Activated CD4-positive, alpha-beta T cell treated with anti-CD3 and anti-CD28 coated beads, Interleukin-2, amount 10 ng/mL, durations not matched to agents 24 days and 14 days (primary cell): ENCODE measurements at places on chromosomes 7 and 10. TPM values are rescaled to one million over a fixed set of nuclear protein-coding genes. Genes with fewer than 3 reads are reported as not detected.

DNA sequence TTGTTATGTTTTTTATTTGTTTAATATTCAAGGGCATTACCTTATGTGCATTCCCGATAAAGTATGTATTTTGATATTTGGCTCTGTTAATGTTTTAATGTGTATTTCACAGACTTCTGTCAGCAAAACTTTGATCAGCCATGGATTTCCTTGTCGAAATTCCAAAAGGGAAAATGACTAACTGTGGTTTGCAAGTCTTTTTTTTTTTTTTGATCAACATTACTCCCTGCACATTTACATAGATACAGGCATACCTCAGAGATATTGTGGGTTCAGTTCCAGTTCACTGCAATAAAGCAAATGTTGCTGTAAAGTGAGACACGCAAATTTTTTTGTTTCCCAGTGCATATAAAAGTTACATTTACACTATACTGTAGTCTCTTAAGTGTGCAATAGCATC, 351.9 kb downstream of the CXCL12 start:
- peaks cover 10% of the 10 kb centered on the region for H3K27me3 ChIP-seq
- H3K4me1 ChIP-seq: no peaks in the 10 kb centered on the region
- no peak overlapping the region for H3K4me3 ChIP-seq
- H3K36me3 ChIP-seq: no peaks in the 10 kb centered on the region

DNA sequence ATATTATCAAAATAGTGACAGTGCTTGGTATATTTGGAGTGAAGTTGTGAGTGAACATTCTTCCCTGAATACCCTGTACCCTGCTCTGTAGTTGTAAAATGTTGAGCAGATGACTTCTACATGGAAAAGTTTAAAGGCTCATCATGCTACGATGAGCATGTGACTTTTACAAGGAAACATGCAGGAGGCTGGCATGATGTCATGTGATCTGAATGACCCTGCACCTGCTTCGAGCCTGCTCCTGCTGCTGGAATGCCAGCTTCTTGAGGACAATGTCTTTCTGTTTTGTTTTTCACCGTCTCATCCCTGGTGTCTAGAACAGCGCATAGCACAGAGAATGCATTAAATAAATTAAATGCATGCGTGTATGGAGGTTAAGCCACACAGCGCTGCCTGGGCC, 5.4 kb upstream of the INPP5A start:
- peaks cover 28% of the 10 kb centered on the region for H3K27me3 ChIP-seq
- H3K27ac ChIP-seq: no peak overlapping the region
- H3K4me3 ChIP-seq: no peak overlapping the region

DNA sequence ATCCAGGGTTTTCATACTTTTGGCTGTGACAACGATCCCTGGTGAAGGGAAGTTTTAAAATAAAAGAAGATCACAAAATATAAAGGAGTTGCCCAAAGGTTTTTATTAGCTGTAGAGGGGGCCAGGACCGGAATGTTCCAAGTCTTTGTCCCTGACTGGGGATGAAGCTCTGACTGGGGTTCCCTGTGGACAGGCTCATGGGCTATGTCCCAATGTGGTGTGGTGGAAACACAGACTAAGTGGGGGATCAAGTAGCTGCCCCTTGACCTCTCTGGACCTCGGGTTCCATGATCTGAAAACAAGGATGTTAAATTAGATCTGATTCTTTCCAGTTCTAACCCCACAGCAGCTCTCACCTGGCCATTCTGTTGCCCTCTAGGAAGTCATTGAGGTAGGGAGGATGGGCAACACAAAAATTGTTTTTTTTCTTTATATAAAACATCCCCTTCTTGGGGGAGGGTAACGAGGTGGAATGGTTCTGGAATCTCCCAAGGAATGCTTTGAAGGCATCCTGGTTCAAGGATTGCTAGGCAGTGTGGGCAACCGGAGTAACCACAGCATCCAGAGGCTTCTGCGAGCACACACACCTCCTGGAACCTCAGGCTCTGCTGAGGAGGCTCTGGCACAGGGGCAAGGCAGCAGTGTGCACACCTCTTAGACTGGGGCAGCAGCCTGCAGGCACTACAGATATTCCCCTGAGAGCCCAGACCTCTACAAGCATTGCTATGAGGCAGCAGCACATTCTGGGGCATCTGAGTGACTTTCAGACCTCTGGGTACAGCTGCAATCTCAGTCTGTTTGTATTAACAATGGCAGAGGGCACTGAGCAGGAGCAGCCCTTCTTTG, 21.4 kb upstream of the CRYGN start:
- DNase-seq: no peak
- no peak overlapping the region for H3K4me3 ChIP-seq
- no peak overlapping the region for H3K27ac ChIP-seq
- no peaks in the 10 kb centered on the region for H3K4me1 ChIP-seq

Gene ACTL6B
- total RNA-seq: not detected in 2 replicates

- no peaks in the 10 kb centered on the region for H3K36me3 ChIP-seq
- no peak for DNase-seq
- no peaks in the 10 kb centered on the region for H3K4me1 ChIP-seq
- H3K27me3 ChIP-seq: peaks cover 16% of the 10 kb centered on the region
Measured at GRCh38 chr10:69847883-69848282, 46.2 kb downstream of the COL13A1 start.

Gene MOGAT3
- not detected in 2 replicates for total RNA-seq

Gene KLF14
- total RNA-seq: not detected in 2 replicates

DNA sequence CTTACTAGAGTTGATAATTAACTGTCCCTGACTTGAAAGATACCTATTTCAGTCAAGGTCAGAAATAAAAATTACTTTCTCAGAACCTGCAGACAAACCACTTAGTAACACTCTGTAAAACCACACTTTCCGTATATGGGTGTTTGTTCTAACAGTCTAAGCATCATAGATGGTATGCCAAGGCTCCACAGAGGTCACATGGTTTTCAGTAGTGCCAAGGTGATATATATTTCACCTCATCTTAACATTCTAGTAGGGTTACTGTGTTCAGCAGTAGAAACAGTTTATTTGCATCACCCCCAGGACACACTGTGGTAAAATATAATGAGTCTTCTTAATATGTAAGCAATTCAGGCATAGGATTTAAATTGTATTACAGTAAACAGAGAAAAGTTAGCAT, 61.5 kb downstream of the KCND2 start:
- H3K4me3 ChIP-seq: no peak overlapping the region
- H3K36me3 ChIP-seq: no peaks in the 10 kb centered on the region
- H3K4me1 ChIP-seq: no peaks in the 10 kb centered on the region
- no peak overlapping the region for H3K27ac ChIP-seq
- DNase-seq: no peak

- H3K4me3 ChIP-seq: no peak overlapping the region
- H3K27me3 ChIP-seq: no peaks in the 10 kb centered on the region
- no peaks in the 10 kb centered on the region for H3K36me3 ChIP-seq
Measured at GRCh38 chr10:126147866-126148587, 240.2 kb downstream of the ADAM12 start.

- peaks cover 16% of the 10 kb centered on the region for H3K4me1 ChIP-seq
- H3K36me3 ChIP-seq: peaks cover 7% of the 10 kb centered on the region
Measured at GRCh38 chr7:21542891-21543527, at the start of gene DNAH11. Gene DNAH11 (plus strand): TSS chr7:21543039. CDS start chr7:21543246, 207 bp downstream.

Gene LRMDA
- not detected in 2 replicates for total RNA-seq

DNA sequence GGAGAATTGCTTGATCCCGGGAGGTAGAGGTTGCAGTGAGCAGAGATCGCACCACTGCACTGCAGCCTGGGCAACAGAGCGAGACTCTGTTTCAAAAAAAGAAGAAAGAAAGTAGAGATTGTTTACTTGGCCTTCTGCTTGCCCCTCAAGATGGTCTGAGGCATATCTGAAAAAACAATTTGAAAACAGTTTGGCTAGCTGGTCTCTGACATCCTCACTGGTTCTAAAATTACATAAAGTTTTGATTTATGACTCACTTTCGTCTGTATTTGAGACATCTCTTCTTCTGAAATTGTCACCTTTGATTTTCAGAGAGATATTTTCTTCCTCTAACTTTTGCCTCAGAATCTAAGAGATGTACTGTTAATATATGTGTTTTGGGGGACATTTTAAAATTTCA, 49.6 kb upstream of the HELLS start:
- peaks cover 4% of the 10 kb centered on the region for H3K27me3 ChIP-seq
- no peaks in the 10 kb centered on the region for H3K4me1 ChIP-seq
- no peak overlapping the region for H3K4me3 ChIP-seq
- DNase-seq: no peak
- no peaks in the 10 kb centered on the region for H3K36me3 ChIP-seq
